ENCODE measurements at places on chromosomes 16 and 17.

DNA sequence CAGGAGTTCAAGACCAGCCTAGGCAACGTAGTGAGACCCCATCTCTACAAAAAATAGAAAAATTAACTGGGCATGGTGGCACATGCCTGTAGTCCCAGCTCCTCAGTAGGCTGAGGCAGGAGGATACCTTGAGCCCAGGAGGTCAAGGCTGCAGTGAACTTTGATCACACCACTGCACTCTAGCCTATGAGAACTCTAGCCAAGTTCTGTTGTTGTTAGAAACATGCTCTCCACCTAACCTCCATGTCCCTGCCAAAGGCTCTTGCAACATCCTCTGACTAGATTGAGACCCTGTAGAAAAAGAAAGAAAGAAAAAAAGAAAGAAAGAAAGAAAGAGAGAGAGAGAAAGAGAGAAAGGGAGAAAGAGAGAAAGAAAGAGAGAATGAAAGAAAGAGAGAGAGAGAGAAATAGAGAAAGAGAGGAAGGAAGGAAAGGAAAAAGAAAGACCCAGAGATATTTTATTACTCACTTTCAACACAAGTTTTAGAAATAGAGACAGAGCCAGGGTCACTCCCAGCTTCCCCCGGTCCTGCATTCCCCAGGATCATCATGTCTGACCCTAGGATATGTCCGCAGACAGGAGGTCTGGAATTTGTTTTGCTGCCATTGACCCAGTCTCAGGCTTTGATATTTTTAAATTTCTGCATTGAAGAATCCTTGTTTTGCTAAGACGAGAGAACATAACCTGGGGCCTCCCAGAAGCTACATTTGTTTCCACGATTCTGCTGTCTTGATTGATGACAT is 376.5 kb upstream of the CDH5 start:
- no peak for DNase-seq

DNA sequence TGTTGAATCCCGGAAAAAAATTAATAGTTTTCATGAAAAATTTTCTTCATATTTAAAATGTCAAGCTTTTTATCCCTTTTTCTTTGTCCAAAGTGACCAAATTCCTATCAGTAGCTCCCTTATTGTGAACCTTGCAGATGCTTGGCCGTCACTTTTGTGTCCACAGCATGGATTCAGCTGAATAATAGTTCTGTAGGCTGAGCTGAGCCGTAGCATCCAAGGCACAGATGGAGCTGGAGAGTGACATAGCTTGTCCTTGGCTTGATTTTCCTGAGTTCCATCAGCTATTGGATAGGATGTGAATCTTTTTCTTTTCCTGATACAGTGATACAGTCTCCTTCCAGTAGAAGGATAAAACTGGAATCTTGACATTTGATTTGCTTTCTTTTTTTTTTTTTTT is 3.6 kb downstream of the NUP85 start:
- no peak for DNase-seq

- DNase-seq, result no peak
Observed at GRCh38 chr17:80799538-80800480, 191.8 kb upstream of the CHMP6 start.

DNA sequence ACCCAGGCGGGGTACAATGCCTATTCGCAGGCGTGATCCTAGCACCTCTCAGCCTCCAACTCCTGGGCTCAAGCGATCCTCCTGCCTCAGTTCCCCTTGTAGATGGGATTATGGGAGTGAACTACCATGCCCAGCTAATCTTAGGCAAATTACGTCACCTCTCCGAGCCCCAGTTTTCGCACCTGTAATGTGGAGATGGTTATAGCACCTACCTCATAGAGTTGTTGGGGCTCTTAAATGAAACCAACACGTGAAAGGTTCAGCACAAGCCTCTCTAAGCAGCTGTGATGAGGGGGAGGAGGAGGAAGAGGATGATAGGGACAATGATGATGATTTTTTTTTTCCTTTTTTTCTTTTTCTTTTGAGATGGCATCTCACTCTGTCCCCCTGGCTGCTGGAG is 59.9 kb downstream of the ABR start:
- DNase-seq, result no peak

GRCh38 chr17:50807675-50808074 is 27.7 kb upstream of the WFIKKN2 start:
- DNase-seq, result no peak

DNA sequence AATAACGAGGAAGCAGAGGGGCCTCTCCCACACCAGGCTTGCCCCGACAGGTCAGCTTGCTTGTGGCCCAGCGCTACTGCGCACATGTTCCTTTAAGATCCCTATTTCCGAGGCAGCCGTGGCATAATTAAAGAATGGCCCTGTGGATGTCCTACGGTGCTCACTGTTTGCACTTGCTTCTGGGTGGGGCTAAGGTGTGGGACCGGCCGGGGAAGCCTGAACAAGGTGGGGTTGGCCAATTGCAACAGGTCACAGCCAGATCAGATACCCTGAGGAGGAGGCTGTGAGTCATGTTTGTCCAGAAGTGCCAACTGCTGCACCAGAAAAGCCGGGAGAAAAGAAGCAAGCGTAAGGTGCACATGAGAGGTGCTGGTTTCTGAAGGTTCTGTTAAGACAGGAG is 158.5 kb upstream of the CACNG5 start:
- DNase-seq, result no peak

- no peak for DNase-seq
Observed at GRCh38 chr17:41635121-41636097, 11.0 kb upstream of the KRT17 start.

DNA sequence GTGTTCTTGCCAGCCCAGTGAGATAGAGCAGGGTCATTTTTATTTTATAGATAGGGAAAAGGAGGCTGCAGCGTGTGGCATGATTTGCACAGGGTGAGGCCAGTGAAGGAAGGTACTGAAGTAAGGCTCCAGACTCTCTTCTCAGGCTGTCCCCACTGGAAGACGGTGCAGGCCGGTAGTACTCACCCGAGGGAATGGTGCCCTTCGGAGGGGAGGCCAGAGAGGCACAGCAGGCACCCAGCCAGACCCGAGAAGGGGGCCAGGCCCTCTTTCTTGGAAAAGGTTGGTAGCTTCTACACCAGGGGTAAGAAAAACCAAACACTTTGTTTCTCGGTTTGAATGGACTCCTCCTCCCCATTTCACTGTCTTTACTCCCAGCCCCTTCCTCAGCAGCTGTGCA is 288 bp downstream of the ANKRD40CL start:
- DNase-seq, result no peak

GRCh38 chr16:12111819-12112218 is 135.3 kb downstream of the SNX29 start:
- no peak for DNase-seq

DNA sequence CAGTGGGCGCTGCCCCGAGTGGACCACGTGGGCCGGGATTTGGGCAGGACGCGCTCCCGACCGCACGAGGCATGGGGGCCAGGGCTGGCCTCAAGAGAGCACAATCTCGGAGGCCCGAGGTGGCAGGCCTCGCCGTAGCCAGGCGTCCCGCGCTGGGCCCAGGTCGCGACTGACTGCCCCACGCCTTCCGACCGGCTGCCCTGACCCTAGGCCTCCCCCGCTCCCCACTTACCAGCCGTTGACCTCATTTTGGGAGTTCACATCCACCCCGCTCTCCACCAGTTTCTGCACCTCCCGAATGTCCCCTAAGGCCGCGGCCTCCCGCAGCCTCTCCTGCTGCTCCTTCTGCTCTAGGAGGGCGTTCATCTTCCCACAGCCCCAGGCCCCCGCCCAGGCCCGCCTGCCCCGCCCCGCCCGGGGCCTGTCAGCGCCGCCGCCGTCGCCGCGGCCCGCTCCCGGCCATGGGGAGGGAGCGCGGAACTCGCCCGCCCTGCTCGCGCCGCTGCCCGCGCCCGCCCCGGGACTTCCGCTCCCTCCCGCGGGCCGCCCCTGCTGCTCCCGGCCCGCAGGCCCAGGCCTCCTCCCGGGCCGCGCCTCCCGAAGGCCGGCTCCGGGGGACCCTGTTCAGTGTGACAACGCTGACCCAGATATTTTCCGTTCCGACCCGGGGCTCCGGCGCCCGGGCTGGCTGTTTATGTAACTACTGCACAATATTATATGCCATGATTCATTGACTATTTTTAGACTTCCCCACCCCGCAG is at the start of gene ANKRD40:
TSS of gene ANKRD40 (minus strand) at position 626 of the 761 bp plus-strand sequence. CDS start at position 366, 260 bp downstream.
- peak; percentile 81 for DNase-seq

- DNase-seq, result no peak
Observed at GRCh38 chr17:51814521-51814920, 344.0 kb downstream of the CA10 start.

- no peak for DNase-seq
Observed at GRCh38 chr17:82865774-82866395, 26.1 kb upstream of the ZNF750 start.

DNA sequence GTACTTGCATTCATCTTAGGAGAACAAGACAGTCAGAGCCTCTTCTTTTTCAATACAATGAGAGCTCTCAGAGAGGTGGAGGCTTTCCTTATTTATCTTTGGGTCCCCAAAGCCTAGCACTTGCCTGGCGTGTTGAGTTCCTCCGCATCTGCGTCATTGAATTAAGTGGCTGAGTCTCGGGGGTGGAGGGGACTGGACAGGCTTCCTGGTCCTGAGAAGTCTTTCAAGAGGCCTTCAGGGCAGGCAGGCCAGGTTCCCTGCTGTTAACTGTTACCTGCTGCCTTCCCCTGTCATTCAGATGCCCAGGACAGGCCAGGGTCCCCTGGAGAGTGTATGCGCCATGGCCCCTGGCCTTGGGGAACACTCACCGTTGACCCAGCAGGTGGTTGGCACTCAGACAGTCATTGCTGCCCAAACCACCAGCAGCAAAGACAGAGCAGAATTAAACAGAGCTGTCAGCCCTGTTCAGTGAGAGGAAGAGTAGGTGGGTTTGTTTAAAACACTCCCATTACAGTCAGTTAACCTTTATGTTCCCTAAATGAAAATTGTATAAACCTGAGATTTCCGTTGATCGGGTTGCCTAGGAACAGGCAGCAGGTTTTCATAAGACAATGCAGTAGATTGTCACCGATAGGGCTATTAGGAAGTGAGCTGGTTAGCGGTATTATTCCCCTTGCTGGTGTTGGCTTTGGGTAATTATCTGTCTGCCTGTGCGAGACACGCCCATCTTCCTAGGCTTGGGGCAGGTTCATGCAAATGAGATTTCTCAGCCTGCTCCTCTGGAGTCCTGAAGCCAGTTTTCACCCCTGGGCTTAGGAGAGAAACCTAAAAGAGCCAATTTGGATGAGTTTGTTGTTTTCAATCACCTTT is 132.7 kb downstream of the CCDC182 start:
- DNase-seq, result no peak

DNA sequence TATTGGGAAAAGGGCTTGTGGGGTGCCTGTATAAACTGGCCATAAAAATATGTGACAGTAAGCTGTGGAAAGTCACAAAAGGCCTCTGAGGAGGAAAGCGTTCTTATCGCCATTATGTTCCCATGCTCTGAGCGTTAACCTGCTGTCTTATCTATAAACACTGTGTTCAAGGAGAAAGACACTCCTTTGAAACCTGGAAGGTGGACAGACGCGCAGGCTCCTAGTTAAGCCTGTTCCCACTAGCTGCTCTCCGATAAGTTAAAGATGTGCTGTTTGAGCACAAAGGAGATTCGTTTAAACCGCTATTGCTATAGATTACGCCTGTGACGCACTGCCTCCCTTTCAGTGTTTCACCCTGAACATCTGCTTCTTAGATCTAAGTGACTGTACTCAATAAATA is 5.2 kb downstream of the ALOX12B start:
- no peak for DNase-seq

GRCh38 chr16:87828071-87828906 is 41.0 kb downstream of the SLC7A5 start:
- no peak for DNase-seq

DNA sequence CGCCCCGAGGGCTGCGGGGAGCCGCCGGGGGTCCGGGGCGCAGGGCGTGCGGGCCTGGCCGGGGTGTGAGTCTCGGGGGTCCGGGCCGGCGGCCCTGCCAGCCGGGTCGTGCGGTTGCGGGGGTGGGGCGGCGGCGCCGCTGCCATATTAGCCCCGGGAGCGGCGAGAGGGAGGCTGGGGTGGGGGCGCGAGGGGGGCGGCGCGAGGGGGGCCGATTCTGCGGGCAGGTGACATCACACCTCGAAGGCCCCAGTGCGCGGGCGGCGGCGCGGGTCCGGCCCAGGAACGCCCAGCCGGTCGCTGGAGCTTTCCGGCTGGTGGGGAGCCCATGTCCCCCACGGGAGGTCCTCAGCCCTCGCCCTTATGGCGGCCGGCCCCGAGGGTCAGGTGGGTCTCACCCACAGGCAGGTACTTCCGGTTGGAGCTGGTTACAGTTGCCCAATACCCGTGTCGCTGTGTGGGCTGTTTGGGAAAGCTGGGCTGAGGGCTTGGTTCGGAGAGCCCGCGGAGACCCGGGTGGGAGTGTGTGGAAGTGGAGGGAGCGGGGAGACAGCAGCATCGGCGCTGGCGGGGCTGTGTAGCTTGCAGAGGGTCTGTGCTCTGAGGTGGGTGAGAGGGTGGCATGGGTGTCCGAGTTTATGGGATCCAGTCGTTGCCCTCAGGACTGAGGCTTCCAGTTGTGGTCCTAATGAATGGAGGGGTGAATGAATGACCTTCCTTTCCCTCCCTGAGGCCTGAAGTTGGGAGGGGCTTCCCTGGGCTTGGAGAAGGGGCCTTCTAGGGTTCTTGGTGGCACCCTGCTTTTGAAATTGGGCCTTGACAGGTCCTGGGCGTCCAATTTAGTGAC is 804 bp downstream of the ATP6V0C start:
- DNase-seq, result no peak

DNA sequence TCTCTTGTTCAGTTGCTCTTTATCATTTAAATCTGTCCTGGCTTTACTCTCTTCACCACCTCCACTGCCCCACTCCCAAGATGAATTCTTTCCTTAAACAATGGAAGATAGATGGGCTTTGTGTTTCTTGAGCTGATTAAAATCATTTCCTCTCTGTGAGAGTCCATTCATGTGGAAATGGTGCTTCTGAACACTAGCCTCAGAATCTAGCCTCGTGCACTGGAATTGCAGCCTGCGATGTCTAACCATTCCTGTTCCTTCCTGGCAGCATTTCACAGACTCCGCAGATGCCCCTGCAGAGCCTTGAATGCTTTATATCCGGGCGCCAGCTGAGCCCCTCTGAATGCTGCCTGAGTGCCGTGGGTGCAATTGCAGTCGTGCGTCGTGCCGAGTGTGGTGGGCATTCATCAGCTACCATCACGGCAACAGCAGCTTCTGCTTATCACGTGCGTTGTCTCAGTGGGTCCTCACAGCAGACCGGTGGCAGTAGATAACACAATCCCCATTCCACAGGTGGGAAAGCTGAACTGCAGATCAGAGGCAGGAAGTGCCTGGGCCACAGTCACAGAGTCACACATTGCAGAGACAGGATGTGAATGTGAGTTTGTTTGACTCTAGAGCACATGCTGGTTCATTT is 172.8 kb upstream of the WSCD1 start:
- no peak for DNase-seq
